Epithelial cell of proximal tubule (primary cell): ENCODE measurements at places on chromosomes 12 and 14. TPM values are rescaled to one million over a fixed set of nuclear protein-coding genes. Genes with fewer than 3 reads are reported as not detected.

DNA sequence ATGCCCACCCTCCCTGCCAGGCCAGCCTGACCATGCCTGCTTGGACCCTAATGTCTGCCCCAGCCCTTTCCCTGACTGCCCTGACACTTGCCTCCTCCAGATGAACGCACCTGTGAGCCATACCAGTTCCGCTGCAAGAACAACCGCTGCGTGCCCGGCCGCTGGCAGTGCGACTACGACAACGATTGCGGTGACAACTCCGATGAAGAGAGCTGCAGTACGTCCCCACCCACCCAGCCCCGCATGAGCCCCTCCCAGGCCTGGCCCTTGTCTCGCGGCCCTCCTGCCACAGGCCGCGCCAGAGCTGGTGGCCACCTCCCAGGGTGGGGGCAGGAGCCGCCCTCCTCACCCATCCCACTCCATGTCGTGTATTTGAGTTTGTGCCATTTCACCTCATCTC is 14.3 kb upstream of the NXPH4 start:
- no peak for DNase-seq

DNA sequence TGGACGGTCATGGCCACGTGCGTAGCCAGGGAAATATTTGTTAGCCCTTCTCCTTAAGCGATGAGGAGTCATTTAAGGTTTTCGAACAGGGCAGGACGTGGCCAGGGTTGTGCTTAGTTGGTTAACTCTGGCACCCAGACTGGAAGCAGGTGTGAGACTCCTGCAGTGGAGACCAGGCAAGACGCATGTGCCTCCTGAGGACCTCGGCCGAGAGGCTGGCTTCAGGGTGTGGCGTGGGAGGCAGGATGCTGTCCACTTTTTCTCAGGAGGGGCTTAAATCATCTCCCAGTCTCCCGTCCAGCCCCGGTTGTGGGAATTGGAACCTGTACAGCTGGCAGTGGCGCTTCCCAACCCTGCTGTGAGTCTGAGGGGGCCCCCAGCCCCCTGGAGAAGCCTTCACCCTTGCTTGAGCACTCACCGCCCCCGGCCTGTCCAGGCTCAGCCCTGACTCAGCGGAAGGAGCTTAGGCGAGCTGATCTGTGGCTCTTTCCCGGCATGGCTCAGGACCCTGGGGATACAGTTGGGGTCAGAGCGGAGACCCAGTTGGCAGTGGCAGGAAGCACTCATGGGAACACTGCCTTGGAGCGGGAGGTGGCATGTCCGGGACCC is 46.3 kb upstream of the TSPAN9 start:
- DNase-seq: no peak

- no peak for DNase-seq
Observed at GRCh38 chr14:85601246-85601645, 71.3 kb downstream of the FLRT2 start.

DNA sequence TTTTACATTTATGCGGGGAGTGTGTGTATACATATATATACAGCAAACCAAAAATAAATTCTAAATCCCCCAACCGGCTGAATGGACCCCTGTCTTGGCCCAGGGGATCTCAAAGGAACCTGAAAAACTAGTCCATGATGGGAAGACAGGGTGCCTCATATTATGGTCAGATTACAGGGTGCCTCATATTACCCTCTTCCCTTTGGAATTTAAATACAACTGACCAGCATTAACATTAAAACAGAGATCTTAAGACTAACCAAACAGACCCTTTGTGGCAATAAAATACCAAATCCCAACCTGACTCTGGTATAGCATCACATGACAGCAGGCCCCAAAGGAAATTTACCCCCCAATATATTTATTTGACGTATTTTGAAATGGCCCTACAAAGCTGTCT is 17.0 kb downstream of the GSTZ1 start:
- no peak for DNase-seq

E2F7 gene
- total RNA-seq: 20.5 and 22.1 TPM in 2 replicates

IGF1 gene
- 0.06 TPM in 1 of 2 replicates, not detected in the other for total RNA-seq
